ENCODE measurements at places on chromosomes 1 and 21.
A peak's percentile ranks its signal among the peaks of the same experiment; 100 is the strongest.

GRCh38 chr1:57794078-57794477 is 370.2 kb upstream of the DAB1 start:
- H3K36me3 ChIP-seq, result no peaks in the 10 kb centered on the region
- no peaks in the 10 kb centered on the region for H3K4me1 ChIP-seq
- no peak overlapping the region for H3K27ac ChIP-seq
- H3K27me3 ChIP-seq, result no peaks in the 10 kb centered on the region
- DNase-seq, result no peak

DNA sequence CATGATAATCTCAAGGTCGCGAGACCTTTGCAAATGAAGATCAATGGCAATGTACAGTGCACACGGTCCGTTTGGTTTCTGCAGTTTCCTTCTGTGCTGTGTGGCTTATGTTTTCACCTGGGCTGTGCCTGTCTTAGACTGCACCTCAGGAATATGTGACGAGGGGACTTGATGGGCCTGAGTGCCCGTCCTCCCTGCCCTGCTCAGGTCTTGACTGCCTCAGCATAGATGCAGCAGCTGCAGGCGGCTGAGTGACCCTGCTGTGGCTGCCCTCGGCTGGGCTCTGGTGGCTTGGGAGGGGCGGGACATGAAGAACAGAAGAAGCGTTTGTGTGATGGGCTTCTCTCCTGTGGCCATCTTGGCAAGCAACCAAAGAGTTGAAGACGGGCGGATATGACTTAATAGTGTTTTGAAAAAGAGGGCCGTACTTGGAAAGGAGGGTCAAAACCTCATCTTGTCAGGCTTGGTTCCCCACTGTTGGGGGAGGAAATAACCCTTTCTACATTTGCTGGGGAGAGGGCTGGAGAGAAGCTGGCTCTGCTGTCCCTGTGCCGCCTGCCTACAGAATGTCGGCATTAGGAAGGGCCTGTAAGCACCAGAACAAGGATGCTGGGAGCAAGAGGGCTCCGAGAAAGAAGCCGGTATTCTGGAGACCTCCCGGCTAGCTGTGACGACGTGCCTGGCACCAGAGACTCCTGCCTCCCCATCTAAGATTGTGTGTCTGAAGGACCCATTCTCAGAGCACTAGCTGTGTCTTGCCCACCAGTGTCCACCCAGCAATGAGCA is 7.1 kb downstream of the MYBPHL start:
- peaks cover 2% of the 10 kb centered on the region for H3K4me1 ChIP-seq
- H3K36me3 ChIP-seq, result no peaks in the 10 kb centered on the region
- no peak overlapping the region for H3K4me3 ChIP-seq

GRCh38 chr1:245056913-245057312 is 97.9 kb upstream of the KIF26B start:
- no peak overlapping the region for H3K4me3 ChIP-seq
- H3K36me3 ChIP-seq, result peaks cover 19% of the 10 kb centered on the region
- H3K27ac ChIP-seq, result no peak overlapping the region

DNA sequence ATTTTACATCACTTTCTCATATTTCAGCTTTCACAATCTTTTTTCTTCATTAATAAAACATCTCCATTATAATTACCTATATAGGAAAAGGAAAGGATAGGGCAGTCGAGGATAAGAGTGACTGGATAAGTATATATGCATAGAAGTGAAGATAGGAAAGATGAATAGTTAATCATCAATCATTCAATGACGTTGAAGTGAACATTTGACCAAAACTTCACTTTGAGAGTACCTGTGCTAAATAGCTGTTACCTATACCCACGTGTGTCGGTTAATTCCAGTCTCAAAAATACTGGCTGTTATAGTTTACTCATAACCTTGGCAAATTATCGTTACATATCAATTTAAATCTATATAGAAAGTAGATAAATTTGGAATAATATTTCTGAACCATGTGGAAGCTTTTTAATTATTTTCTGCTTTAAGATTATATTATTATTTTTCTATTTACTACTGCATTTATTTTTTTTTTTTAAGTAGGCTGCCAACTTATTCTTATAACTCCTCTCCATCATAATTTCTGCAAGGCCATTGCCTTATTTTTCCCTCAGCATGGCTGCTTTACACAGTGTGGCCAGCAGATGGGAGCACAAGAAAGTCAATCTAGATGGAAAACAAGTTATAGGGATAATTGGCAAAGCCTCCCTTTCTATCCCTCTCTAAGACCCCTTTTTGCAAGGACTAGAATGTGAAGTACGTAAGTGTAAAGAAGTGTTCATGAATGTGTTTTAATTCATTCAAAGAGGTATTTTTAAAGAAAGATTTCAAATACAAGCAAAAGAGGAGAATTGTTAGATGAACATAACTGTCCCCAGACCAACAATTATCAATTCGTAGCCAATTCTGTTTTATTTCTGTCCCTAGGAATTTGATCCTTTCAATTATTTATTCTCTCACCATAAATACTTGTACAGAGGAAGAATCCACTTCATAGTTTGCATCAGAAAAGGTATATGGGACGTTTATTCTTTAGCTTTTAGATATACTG is 290.4 kb downstream of the KCNT2 start:
- H3K27me3 ChIP-seq, result no peaks in the 10 kb centered on the region
- H3K36me3 ChIP-seq, result no peaks in the 10 kb centered on the region
- no peak overlapping the region for H3K27ac ChIP-seq
- H3K4me1 ChIP-seq, result no peaks in the 10 kb centered on the region
- H3K4me3 ChIP-seq, result no peak overlapping the region
- peak; percentile 42 for DNase-seq

- no peak overlapping the region for H3K27ac ChIP-seq
- no peaks in the 10 kb centered on the region for H3K4me1 ChIP-seq
- DNase-seq, result no peak
- H3K36me3 ChIP-seq, result no peaks in the 10 kb centered on the region
- H3K4me3 ChIP-seq, result no peak overlapping the region
- H3K27me3 ChIP-seq, result no peaks in the 10 kb centered on the region
Measured at GRCh38 chr1:65820983-65821382, 28.3 kb downstream of the PDE4B start.

DNA sequence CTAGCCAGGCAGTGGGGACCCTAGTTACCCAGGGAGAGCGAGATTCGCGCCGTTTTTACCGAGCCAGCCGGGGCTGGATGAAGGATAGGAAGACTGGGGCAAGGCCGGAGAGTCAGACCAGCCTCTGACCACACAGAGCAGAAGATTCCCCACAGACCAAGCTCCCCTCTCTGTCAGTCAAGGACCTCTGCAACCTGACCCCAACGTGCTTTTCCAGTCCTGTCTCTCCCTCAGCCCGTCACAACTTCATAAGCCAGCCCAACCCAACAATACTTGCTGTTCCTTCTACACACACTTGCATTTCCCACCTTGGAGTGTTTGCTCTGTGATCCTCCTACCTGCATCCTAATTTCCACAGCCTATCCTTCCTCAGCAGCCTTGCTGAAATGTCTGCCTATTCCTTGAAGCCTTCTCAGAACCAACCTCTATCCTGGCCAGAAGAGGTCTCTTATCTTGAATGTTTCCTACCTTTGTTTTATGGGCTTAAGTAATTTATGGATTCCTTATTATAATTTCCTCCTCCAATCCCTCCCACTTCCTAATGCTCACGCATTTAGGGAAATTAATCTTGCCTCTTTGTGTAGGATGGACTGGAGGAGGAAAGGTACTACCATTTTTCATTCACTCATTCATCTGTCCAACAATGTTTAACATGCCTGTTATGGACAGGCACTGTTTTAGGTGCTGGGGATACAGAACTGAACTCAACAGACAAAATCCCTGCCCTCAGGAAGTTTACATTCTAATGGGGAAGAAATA is at the start of gene GSTM3:
Gene GSTM3, minus strand, starts transcription at position 424 of the 759 bp plus-strand sequence. CDS start 751 bp downstream, outside the sequence.
- peak within 1 kb of the TSS; percentile 38 for H3K27ac ChIP-seq
- H3K4me3 ChIP-seq, result peak within 1 kb of the TSS; percentile 84
- peaks cover 21% of the 10 kb centered on the region for H3K36me3 ChIP-seq
- H3K27me3 ChIP-seq, result peaks cover 5% of the 10 kb centered on the region

GRCh38 chr1:193325771-193326170 is 139.4 kb upstream of the B3GALT2 start:
- no peaks in the 10 kb centered on the region for H3K36me3 ChIP-seq
- no peak overlapping the region for H3K27ac ChIP-seq
- no peak for DNase-seq
- H3K4me3 ChIP-seq, result no peak overlapping the region
- H3K4me1 ChIP-seq, result no peaks in the 10 kb centered on the region
- no peaks in the 10 kb centered on the region for H3K27me3 ChIP-seq
